BJ (cell line): ENCODE measurements at places on chromosomes 13 and 19.

- DNase-seq = no peak
Measured at GRCh38 chr19:48661711-48662090, 11.1 kb downstream of the NTN5 start.

DNA sequence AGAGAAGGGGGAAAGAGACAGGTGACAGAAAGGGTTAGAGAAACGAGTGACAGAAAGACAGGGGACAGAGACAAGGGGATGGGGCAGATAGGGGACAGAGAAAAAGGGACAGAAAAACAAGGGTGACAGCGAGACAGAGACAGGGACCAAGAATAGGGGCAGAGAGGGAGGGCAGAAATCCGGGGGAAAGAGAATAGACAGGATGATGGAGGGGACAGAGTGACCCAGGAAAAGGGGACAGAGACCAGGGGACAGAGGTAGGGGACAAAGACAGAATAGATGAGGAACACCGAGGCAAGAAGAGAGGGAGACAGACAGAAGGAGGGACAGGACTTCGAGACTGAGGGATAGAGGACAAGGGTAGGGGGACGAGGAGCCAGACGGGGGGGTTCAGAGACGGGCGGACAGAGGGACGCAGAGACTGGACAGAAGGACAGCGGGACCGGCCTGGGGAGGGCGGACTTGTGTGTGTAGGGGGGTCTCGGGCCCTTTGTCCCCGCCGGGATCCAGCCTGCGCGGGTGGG lies 593 bp downstream of the CADM4 start:
- DNase-seq = no peak

- no peak for DNase-seq
Measured at GRCh38 chr13:37715606-37716015, 117.0 kb upstream of the POSTN start.

DNA sequence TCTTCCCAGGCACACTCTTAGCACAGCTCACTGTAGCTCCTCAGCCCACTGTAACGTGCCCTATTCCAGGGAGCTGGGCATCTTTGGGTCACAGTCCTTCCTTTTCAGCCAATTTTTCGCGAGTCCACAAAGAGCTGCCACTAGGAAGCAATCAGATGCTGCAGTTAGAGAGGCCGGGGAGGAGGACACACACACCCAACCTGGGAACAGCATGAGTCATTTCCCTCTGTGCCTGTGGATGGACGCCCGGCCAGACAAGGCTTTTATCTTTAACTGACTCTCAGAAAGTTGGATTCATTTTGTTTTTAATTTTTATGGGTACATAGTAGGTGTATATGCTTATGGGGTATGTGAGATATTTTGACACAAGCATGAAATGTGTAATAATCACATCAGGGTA lies 918.6 kb downstream of the UQCRFS1 start:
- no peak for DNase-seq

DNA sequence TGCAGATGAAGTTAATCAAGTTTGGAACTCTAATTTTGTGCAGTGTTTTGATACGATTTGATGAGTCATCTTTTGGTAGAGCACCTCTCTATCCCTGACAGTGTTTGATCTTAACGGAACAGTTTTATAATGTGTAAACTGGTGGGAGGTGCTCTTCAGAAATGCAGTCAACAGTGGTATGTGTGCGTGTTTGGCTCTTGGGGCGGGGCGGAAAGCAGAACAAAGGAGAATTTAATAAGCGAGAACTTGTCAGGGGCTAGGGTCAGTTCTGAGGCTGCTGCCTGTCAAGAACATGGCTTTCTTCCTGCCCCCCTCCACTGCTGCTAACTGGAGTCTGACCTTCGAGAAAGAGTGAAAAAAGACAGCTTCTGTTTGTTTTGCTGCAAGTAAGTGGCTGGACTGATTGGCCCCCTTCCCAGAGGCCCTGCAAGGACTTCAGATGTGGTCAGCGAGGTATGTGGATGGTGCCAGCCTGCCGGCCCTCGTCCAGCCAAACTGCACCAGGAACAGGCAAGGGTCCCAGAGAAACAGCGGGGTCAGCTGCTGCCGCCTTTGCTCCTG lies 40.8 kb downstream of the BBC3 start:
- DNase-seq = no peak

- no peak for DNase-seq
Measured at GRCh38 chr13:37869756-37870488, at the start of gene TRPC4. TRPC4 (minus strand) TSS chr13:37869772; CDS start chr13:37783333, 86,439 bp downstream.

- no peak for DNase-seq
Measured at GRCh38 chr13:22175815-22176214, 504.9 kb downstream of the FGF9 start.

- DNase-seq = no peak
Measured at GRCh38 chr19:12766051-12766521, 9.3 kb downstream of the HOOK2 start.
